Activated naive CD8-positive, alpha-beta T cell treated with anti-CD3 and anti-CD28 coated beads, Interleukin-2, amount 50 U/mL, for 24 hours (primary cell): ENCODE measurements at places on chromosomes 12 and 14.

DNA sequence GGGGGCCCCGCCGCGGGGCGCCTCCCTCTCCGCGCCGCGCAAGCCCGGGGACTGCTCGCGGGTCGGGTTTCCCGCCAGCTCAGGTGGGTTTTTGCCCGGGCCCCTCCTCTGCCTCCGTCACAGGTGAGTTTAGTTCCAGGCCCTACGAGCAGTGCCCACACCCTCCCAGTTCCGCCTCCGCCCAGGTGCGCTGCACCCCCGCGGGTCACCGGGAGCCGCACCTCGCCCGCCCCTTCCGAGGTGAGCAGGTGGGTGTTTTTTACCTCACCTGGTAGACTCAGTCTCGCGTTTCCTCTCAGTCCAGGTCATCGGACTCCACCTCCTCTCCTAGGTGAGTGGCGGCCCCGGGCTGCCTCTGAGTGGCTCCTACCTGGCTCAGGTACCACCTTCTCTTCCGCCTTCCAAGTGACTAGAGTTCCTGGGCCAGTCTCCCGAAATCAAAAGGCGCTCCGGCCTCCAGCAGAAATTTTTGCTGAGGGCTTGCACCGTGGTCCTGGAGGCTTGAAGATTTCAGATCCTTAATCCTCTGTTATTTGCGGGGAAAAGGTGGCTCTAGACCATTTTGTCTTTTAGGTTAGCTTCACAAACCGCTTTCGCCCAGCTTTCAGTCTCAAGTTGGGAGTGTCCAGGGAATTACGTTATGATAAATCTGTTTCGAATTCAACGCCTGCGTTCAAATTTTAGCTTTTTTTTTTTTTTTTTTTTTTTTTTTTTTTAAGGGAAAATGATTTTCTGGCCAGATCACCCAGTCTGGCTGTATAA, at the start of gene TMEM30B:
TMEM30B (minus strand) TSS at position 153 of the 762 bp plus-strand sequence. CDS start 191 bp downstream, outside the sequence.
- peak; percentile 27 for DNase-seq

DNA sequence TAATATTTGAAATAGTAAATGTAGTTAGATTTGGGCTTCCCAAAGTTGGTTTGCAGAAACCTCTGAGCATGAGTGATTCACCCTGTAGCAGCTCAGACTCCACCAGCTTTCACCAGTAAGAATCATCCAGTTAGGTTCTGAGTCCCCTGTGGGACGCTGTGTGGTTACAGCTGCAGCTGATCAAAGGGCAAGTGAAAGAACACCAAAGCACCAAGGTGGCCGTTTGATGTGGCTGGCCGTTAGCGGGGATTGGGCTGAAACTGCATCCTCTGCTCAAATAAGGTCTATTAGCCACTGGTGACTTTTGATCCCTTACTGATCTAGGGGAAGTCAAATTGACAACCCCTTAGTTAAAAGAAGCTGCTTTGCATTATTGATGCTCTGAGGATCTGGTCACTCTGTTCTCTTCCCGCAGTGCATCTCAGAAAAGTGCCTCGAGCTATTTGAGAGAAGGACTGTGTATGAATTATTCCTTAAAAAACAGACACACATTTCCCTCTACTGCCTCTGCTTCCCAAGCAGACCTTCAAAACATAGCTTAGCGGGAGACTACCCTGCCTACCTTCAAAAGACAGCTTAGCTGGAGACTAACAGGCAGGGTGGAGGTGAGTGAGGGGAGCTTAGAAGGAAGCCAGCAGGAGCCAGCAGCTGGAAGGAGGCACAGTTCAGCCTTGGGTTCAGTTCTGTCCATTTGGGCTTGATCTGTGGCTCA, 3.7 kb downstream of the ABHD12B start:
- peak; percentile 70 for DNase-seq

DNA sequence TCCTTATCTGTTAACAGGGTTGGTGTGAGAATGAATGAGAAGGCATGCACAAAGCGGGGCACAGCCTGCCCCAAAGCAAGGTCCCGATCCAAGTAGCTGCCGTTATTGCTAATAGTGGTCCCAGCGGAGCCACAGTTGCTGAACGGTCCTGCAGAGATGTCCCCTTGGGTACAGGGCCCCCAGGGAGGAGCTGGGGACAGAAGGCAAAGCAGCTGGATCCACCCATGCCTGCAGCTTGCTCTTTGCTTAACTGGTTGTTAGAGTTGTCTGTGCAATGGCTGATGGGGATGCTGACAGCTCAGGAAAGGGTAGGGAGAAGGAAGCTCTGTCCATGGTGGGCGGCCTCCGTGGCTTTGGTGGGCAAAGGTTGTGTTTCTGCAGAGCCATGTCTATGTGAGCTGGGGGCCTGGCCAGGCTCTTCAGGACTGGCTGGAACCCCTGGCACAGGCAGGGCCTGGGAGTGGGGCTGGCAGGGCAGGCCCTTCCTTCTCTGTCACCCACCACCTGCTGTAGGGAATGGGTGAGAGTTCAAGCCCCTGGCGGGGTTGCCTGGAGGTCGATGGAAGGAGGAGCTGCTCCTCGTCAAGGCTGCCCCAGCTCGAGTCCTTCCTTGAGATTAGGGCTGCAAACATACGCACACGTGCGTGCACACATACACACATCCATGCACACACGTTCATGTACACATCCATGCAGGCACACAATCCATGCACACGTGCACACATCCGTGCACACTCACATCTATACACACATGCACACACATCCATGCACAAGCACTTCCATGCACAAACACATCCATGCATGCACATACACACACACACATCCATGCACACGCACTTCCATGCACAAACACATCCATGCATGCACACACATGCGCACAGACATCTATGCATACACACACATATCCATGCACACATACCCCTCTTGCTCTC, 35.4 kb downstream of the NOC4L start:
- DNase-seq, result no peak

GRCh38 chr14:28323951-28324741, 442.4 kb upstream of the FOXG1 start:
- DNase-seq, result no peak

DNA sequence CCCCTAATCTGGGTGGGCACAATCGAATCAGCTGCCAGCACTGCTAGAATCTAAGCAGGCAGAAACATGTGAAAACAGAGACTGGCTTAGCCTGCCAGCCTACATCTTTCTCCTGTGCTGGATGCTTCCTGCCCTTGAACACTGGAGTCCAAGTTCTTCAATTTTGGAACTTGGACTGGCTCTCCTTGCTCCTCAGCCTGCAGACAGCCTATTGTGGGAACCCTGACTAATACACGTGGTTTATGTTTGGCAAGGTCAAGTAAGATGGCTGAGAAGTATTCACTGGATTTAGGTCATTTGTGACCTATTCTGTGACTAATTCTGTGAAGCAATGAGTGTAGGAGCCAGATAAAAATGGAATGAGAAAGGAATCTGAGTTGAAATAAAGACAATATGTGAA, 11.0 kb downstream of the GPR135 start:
- no peak for DNase-seq

DNA sequence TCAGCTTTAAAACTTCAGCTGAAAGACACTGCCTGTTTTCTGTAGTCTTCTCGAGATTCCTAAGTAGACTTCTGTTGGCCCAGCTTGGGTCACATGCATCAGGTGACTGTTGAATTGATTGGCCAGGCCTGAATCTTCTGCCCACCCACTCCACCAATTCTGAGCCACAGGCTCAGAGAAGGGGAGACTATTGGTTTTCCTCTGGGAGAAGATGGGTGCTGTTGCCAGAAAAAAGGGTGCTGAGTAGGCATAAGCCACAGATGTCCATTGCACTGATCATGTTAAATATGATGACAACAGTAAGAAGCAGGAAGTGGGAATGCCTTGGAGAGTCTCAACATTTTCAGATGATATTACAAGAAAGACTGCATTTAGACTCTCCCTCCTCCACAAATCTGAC, 6.8 kb upstream of the SPTLC2 start:
- no peak for DNase-seq

GRCh38 chr12:56241424-56242303, 11.8 kb downstream of the SLC39A5 start:
- DNase-seq, result no peak

DNA sequence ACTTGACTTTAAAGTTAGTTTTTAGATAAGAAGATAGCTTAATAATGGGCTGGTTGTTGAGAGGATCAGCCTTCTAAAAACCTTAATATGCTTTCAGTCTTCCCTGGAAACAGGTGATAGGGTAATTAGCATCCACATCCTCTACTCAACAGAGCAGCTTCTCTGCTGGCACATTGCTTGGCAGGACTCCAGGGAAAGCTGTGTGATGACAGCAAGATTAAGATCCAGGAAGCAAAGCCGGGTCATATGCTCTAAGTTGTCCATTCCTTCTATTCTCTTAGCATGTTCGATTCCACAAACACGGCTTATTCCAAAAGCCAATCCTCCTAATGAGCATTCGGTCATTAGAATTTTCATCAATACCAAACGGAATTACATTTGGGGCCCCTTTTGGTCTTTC, 87.0 kb downstream of the HMGA2 start:
- DNase-seq, result no peak
